ENCODE measurements at places on chromosomes 7 and 10.
A peak's percentile ranks its signal among the peaks of the same experiment; 100 is the strongest.

GRCh38 chr7:127976738-127977120 is 54.5 kb downstream of the LRRC4 start:
- no peak for DNase-seq

DNA sequence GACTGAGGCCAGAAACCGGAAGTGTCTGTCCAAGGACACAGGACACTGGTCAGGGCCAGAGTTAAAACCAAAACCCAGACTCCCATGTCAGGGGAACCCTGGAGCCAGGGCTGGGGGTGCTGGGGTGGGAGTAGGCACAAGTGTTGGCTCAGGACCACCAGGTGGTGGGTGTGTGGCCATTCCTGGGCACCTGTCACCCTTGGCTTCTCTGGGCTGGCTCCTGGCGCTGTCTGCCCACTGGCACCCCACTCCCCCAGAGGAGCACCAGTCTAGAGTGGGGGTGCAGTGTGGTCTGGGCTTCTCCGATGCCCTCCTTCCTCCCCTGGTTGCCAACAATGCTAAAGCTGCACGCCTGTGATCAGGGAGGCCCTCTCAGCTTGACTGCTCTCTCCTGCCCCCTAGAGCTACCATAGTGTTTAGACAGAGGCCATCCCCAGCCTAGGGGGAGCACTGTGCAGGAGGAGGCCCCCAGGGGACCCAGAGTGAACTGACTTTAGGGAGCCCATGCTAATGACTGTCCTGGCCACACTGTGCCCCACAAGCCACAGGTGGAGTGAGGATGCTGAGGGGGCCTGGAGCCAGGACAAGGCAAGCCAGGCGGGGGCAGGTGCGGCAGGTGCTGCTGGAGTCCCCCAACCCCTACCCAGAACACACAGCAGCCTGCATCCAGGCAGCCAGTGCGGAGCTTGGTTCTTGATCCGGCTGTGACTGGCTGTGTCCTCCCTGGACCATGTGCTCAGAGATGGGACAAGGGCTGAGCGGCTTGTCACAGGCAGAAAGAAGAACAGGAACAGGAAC is 11.0 kb downstream of the RASGEF1A start:
- DNase-seq, result no peak

- no peak for DNase-seq
These were observed 97.6 kb downstream of the DYNC2I1 start for GRCh38 chr7:158953912-158954311.

- DNase-seq, result no peak
These were observed 86.5 kb downstream of the DNAJB6 start for GRCh38 chr7:157423348-157423747.

GRCh38 chr7:132933072-132933458 is 148.8 kb downstream of the CHCHD3 start:
- DNase-seq, result no peak

DNA sequence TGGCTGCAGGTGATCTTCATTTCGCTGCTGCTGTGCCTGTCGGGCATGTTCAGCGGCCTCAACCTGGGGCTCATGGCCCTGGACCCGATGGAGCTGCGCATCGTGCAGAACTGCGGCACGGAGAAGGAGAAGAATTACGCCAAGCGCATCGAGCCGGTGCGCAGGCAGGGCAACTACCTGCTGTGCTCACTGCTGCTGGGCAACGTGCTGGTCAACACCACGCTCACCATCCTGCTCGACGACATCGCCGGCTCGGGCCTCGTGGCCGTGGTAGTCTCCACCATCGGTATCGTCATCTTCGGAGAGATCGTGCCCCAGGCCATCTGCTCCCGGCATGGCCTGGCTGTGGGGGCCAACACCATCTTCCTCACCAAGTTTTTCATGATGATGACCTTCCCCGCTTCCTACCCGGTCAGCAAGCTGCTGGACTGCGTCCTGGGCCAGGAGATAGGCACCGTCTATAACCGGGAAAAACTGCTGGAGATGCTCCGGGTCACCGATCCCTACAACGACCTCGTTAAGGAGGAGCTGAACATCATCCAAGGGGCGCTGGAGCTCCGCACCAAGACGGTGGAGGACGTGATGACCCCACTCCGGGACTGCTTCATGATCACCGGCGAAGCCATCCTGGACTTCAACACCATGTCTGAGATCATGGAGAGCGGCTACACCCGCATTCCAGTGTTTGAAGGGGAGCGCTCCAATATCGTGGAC is 1.3 kb downstream of the CNNM2 start:
- DNase-seq, result no peak

DNA sequence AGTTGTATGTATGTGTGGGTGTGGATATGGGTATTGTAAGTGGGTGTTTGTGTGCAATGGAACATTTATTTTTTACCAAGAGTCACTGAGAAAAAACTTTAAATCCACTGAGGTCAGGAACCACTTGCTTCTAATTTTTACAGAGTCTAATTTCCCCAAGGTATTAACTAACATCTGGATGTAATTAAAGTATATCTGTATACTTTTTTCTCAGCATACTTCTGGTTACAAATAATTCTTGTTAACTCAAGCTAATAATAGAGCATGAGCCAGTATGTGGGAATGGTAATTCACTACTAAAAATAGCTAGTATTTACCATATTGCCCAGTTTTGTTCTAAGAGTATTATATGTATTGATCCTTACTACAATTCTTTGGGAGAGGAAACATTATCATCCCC is 24.6 kb upstream of the STEAP4 start:
- no peak for DNase-seq

- no peak for DNase-seq
These were observed 357.2 kb downstream of the SH2D4B start for GRCh38 chr10:80894797-80895467.

GRCh38 chr10:124916098-124916584 is 25.8 kb upstream of the ZRANB1 start:
- peak; percentile 48 for DNase-seq

GRCh38 chr7:130334274-130334673 is 10.3 kb upstream of the CPA5 start:
- DNase-seq, result no peak

DNA sequence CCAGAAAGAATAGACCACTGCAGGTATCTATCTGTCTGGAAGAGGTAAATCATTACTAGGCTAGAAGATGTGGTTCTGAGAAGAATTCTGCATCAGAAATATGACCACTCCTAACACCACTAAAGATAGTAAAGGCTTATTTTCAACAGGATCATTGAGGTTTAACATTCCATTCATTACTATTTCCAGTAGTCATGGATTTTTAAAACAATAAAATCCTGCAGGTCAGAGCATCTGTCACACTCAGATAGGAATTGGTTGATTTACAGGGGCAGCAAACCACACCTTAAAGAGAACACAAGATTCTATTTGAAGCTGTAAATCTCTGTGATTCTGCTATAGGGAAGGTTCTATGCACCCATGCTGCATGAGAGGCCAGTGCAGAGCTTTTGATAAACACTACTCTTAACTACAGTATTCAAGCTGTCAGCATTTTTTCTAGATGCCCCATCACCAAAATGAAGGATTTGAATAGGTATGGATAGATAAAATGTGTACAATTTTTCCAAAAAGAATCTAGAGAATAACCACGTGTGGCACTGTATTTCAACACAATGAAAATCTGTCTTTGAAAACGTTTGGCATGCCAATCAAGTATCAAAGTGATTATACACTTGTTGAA is 14.6 kb downstream of the LRRC17 start:
- DNase-seq, result no peak

- DNase-seq, result no peak
These were observed 132.9 kb downstream of the LRRN3 start for GRCh38 chr7:111223802-111224253.

- DNase-seq, result no peak
These were observed 36.8 kb downstream of the MARCHF5 start for GRCh38 chr10:92327445-92328433.

GRCh38 chr7:139648391-139648861 is 124.9 kb downstream of the CLEC2L start:
- DNase-seq, result no peak

- DNase-seq, result no peak
These were observed 63.6 kb downstream of the ADARB2 start for GRCh38 chr10:1673568-1674345.

DNA sequence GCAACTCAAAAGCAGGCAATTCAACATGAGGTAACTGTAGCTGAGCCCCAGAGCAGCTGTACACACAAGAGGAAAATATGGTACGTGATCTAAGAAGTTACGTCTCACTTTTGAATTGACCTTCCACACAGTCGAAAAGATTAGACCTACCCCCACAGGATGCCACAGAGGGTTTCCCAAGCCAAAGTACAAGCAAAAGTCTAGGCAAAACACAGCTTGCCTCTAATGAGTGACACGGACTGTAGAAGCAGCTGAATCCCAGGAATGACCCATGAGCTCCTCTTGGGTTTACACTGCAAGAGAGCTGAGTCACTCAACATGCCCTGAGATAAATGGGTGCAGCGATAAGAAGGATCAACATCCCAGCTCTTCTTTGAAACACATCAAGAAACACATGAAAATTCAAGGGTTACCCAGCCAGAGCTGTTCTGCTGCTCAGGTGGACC is 9.8 kb downstream of the CREB3L2 start:
- no peak for DNase-seq

GRCh38 chr10:31261511-31262311 is 57.3 kb upstream of the ZEB1 start:
- no peak for DNase-seq

DNA sequence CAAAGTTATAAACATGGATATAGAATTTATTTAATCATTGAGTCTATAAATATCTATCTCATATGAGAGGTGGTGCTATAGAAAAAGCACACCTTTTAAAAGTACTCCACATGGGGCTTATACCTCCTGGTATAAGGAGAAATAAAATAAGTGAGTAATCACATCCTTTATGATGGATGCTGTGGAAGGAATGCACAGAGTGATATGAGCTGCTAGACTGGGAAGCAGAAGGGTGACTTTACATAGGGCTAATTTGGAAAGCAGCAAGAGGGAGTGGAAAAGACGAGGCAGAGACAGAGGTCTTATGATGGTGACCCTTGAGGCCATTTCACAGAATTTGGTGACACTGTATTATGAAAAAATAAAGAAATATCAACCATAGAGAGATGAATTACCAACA is 59.4 kb upstream of the AHR start:
- no peak for DNase-seq

DNA sequence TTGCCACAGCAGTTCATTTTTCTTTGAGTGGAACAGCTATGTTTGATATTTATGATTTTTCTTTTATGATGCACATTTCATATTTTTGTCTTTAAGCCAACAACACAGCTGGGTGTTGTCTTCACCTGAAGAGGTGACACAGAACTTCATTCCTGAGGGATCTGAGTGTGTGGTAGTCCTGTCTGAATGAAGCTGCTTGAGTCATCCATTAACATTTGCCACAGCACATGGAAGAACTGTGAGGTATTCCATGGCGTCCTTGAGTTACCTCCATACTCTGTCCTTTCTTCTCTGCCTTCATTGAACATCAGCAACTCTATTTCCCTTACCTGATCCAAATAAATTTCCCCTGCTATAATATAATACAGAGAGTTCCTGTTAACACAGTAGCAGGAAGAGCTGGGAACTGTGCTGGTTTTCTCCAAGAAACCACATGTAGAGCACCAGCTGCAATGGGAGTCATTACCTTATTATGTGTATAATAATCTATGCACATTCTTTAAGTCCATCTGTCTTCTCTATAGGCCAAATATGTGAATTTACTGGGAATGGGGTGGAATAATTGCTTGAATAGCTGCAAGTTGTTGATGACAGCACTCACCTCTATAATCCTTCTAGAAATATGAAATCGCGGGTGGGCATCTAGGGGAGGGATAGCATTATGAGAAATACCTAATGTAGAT is 72.4 kb upstream of the TAC1 start:
- no peak for DNase-seq

Measured in NCI-H1092 treated with DMSO at 0.1 percent for 48 hours (cell line).